ENCODE measurements at places on chromosomes 6 and 20.

DNA sequence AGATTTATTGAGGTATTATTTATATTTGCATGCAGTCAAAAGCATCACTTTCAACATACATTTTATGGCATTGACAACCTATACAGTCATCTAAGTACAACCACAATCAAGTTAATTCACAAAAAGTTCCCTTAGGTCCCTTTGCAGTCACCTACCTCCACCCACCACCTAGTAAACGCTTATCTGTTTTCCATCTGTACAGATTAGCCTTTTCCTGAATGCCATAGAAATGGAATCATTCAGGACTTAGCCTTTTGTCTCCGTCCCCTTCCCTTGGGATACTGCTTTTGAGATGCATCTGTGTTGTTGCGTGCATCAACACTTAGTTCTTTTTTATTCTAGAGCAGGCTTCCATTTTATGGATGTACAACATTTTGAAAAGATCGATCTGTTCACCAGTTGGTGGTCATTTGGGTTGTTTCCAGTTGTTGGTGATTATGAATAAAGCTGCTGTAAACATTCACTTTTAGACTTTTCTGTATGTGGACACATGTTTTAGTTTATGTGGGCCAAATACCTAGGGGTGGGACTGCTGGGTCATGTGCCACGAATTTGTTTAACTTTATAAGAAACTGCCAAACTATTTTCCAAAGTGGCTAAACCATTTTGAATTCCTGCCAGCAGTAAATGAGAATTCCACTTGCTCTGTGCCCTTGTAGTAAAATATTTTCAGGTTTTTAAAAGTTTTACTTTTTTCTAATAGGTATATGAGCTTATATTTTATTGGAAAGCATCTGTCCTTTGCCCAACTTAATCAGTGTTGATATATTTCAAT, 17.6 kb upstream of the IFNGR1 start:
- DNase-seq, result peak; percentile 20

DNA sequence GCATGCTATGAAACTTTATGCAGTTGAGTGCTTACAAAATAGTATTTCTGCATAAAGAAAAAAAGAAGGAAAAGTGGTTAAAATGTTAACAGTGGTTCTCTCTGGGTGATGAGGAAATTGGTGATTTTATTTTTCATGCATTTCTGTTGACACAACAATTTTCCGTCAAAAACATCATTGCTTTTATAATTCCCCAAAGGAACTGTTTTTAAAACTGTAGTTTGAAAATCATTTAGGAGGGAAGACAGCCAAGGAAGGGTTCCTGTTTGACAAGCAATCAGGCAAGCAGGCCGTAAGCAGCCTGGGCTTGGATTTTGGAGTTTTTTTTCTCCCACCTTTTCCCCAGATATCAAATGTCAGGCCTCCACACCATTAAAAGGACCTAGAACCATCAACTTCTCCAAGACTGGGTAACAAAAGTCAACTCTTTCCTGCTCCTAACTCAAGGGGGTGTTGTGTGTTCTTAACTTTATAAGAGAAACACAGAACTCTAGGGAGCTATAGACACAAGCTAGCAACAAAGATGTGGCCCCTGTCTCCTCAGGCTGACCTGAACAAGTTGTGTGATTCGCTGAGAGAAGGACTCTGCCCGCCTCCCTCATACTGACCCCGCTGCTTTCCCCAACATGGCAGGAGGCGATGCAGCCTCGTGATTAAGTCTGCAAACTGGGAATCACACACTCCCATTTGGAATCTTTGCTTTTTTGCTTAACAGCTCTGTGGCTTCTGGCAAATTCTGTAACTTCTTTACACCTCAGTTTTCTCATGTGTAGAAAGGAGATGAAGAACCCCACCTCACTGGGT, 146.6 kb downstream of the BCAS1 start:
- DNase-seq, result no peak

DNA sequence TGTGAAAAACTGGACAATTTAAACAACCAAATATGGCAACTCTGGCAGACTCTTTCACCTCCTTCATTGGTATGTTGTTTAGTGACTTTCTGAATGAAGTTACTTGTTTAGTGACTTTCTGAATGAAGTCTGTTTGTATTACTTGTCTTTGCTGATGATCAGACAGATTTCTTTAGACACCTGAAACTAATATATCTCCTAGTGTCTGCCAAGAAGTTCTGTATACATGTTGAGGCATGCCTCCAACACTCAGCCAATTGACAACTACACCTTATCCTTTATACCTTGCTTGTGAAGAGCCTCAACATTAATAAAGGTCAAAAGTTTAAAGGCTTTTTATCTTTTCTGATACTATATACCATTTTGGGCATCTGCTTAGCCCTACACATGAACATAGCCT, 725.4 kb upstream of the EPHA7 start:
- no peak for DNase-seq

DNA sequence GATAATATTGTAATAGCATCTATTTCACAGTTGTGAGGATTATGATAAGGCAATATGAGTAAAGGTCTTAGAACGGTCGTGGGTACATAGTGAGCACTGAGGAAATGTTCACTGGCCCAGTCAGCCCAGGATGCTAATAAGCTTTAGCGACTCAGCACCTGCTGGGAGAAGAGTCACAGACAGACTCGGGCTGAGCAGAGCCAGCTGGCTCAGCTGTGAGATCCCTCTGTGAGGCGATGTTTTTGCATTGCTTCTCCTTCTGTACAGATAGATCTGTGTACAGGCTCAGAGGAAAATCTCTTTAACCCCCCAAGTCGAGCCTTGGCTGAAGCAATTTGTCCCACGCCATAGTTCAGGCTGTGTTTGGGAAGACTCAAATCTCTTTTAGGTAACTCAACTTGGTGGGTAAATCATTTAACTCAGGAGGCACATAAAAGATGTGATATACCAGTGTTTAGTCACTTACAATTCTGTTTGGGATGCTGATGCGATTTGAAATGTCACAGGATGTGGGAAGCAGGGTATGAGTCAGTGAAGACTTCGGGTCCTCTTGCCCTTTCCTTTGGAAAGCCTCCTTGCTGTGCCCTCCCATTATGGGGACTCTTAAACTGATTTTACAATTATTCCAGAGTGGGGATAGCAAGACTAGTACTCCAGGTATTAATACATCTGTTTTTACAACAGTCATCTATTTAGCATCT, 53.1 kb downstream of the PHACTR1 start:
- peak; percentile 72 for DNase-seq

- no peak for DNase-seq
Measured at GRCh38 chr6:72977114-72977513, 248.2 kb downstream of the KHDC1L start.

- DNase-seq, result peak; percentile 70
Measured at GRCh38 chr6:152295346-152295745, 341.8 kb downstream of the SYNE1 start.

DNA sequence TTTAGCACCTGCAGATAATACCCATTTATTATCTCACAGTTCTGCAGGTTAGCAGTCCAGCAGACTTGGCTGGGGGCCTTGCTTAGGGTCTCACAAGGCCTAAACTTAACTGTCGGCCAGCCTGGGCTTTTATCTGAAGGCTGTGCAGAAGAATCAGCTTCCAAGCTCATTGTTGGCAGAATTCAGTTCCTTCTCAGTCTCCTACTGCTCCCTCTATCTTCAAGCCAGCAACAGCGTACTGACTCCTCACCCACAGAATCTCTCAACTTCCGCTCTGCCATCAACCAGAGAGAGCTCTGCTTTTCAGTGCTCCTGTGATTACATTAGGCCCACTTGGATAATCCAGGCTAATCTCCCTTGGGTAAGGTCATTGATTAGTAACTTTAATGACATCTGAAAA, 30.2 kb upstream of the NHSL1 start:
- no peak for DNase-seq

- no peak for DNase-seq
Measured at GRCh38 chr6:121695329-121695728, 259.9 kb downstream of the GJA1 start.

GRCh38 chr6:82111114-82111513, 136.4 kb downstream of the IBTK start:
- no peak for DNase-seq

DNA sequence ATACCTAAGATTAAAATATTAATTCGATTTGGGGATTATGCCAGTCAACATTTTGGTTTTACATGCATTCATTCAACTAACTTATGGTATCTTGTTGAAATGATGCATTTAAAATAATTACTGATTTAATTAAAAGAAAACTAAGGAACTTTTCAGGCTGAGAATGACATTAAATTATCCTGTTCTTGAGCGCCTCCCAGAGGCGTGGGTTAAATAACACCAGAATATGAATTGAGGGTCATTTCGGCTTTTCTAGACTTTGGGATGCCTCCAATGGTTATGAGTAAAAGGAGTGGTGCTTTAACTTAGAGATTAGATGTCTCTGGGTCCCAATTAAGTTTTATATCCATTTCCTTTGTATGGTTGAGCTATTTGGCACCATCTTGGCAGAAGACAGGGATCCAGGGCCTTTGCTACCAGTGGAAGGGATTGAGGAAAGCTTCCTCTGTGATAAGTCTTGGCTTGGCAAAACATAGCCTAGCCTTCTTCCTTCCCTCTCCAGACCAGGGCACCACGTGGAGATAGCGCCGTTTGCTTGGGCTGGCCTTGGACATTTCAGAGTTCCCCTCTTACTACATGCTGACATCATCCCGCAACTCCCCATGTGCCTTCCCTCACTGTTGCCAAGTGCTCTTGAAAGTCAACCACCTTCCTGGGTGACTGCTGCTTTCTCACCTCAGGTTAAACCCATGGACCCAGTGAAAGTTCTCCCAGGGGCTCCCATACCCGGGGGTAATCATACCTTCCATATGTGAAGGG, 28.7 kb downstream of the GNAS start:
- DNase-seq, result no peak

GRCh38 chr6:160362556-160362955, 14.4 kb downstream of the SLC22A3 start:
- DNase-seq, result no peak

DNA sequence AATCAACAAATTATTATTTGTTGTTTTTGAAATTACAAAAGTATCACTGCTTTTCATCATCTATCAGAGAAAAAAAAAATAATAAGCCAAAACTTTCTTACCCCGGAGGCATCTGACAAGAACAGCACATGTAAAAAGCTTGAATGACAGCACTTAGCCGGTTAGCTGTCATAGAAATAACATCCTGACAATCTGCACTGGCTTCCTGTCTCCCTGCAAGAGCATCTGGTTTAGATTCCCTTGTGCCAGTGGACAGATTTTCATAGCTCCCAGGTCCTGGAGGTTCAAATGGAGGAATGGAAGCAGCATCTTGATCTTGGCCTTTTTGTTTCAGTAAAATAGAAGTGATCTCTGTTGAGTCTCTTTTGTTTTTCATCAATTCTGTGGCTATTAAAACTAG, 74.8 kb downstream of the HACE1 start:
- no peak for DNase-seq

DNA sequence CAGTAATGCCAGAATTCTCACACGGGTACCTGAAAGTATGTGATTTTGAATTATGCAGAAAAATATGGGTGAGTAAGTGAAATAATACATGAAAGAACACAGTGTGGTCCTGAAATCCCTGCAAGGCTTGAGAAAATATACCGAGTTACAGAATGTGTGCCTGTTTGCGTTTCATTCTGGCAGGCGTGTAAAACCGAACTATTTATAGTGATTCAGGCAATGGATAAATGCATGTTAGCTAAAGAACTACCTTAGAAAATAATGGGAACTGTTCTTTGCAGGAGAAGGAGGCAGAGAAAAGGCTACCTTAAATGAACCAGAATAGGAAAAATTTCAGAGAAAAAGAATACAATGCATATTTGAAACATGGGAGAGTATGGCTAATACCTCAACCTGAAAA, 145.8 kb upstream of the KCNQ5 start:
- no peak for DNase-seq

DNA sequence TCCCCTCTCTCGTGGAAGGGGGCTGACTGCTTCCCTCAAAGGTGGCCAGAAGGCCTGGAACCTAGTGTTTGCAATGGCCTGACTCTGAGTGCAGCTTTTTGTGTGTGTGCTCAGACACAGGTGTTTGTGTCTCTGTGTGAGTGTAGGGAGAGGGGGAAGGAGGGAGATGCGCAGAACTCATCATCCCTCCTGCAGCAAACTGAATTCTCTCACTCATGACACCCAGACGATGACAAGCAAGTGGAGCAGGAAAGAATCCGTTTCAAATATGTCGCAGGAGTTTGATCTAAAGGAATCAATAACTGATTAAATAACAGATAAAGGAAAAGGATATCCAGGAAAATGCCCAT, 101.4 kb downstream of the TNFAIP3 start:
- DNase-seq, result no peak

DNA sequence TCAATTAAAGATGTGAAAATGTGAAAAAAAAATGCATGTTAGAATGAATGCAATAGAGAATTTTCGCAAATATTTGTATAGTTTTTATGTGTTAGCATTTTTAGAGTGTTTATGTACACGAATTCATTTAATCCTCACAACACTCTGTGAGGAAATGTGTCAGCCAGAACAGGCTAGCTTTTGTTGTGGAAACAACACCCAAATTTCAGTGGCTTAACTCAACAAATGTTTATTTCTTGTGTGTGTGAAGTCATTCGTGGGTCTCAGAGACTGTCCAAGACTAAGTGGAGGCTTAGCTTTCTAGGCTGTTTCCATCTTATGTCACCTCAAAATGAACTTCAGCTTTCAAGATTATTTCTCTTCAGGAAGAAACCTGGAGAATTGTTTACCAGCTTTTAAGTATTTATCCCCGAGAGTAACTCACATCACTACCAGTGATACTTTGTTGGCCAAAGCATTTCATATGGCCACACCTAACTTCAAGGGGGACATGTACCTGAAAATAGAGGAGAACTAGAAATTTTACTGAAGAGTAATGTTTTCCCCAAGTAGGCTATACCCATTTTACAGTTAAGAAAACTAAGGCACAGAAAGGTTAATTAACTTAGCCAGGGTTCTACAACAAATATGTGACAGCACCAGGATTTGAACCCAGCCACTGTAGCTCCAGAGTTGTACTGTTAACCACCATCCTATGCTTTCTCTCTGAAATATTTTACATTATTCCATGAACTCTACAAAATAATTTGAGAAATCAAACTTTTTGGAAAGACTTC, 306.1 kb downstream of the QKI start:
- DNase-seq, result no peak

GRCh38 chr20:4483961-4484360, 237.7 kb upstream of the PRND start:
- DNase-seq, result no peak

GRCh38 chr20:38985603-38986170, 23.5 kb downstream of the DHX35 start:
- peak; percentile 81 for DNase-seq

GRCh38 chr6:42226161-42226611, 8.5 kb upstream of the MRPS10 start:
- DNase-seq, result peak; percentile 80

GRCh38 chr20:36989797-36990196, 38.3 kb upstream of the SAMHD1 start:
- no peak for DNase-seq

- peak; percentile 61 for DNase-seq
Measured at GRCh38 chr6:134041093-134041492, 11.3 kb downstream of the SLC2A12 start.

GRCh38 chr6:13536796-13537526, 37.4 kb upstream of the SIRT5 start:
- DNase-seq, result no peak

- DNase-seq, result no peak
Measured at GRCh38 chr6:14664112-14664601, 546.6 kb downstream of the CD83 start.

GRCh38 chr6:150347845-150348244, 21.0 kb upstream of the IYD start:
- no peak for DNase-seq

All from kidney tubule cell (primary cell).